ENCODE measurements at places on chromosomes 7 and 10.
A peak's percentile ranks its signal among the peaks of the same experiment; 100 is the strongest.

DNA sequence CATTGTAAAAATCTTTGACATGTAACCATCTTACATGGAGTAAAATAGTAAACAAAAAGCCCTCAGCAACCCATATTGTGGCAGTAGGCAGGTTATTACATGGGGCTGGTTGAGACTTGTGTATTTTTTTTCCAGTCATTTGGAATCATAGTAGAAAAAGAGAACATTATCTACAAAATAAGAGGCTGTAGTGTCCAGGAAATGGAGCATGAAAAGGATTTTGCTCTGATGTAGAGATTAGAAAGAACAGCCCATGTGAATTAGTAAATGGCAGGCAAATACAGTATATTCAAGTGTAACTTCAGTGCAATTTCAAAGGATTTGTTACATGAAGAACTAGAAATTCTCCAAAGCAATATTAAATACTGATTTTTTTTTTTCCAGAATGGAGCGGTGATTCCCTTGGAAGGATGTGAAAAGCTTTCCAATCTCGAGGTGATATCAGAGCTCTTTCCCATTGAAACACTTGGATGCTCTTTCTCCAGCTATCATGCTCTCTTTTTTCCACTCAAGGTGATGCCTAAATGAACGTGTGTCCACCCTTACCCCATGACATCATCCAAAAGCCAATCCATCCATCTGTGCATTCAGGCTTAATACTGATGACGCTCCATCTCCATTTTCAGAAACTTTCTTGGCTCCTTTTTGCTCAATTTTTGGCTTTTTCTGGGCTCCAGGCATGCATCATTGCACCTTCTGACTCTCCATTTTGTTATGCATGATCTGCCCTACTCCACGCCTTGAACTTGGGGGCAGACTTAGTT, 1034.7 kb downstream of the TYW1 start:
- no peak for DNase-seq

DNA sequence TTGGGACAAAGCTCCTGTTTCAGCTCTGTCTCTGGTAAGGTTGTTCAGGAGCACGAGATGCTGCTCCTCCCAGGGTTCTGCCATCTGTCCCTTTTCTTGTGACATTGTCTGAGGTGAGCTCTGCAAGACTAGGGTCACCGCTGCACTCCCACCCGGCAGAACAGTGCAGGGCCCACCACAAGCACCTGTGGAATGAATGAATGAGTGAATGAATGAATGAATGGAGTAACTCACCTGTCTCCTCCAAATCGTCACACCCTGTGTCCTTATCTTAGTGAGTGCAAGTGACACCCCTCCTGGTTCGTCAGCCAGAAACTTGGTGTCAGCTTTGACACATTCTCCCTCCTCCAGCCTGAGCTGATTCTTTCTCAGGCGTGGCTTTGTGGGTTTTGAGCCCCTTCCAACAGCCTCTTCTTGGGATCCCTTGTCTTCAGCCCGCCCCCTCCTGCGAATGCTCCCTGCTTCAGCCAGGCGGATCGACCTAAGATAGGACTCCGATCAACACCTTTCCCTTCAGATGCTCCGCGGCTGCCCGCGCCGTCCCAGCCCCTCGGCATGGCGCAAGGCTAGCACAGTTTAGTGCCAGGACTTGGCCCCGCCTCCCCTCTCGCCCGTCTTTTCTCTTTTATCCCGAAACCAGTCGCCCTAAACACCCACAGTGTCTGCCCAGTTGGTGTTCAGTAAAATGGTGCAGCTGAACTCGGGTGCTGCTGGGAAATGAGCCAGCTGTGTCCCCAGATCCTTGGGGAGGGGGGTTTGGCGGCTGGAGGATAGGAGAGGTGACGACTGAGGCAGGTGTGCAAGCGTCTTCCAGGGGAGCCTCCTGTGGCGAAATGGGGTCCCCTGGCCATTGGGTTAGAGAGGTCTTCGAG, 89.3 kb downstream of the BEND7 start:
- no peak for DNase-seq

DNA sequence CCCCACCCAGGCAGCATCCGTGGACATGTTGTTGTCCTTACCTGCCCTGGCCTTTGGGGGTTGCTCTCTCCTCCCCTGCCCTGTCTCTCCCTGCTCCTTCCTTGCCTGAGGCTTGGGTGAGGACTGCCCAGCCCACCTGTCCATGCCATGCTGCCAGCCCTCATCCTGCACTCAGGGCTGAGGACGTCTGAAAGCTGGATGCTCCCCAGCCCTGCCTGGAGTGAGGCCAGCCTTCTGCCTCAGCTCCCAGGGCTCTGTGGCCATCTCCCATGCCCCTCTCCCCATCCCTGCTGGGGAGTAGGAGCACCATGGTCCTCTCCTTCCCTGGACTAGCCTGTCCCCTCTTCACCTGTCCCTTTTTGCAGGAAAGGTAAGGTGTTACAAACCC, 68.4 kb downstream of the RAMP3 start:
- DNase-seq = no peak

DNA sequence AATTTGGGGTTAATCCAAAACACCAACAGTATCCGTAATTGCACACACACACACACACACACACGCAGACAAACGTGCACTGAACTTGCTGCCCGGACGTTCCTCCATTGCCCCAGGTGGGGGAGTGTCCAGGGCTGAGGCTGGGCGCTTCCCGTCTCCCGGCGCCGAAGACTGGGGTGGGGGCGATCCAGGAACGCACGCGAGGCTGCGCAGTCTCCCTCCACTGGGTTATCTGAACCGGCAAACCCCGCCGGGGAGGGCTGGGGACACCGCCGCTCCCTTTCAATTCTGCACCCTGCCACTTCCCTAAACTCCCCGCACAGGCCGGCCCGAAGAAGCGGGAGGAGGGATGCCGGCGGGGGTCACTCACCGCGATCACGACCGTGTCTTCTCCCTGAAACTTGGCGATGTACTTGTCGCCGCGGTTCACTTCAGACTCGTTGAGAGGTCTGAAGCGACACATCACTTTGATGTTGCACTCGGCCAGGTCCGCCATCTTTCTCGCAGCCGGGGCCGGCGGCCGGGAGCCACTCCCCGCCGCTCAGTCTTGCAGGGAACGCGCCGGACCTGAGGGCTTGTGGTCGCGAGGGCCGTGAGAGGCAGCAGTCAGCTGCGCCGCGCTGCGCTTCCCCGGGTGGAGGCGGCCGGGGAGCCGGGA, 618 bp downstream of the KIF5B start:
- peak; percentile 47 for DNase-seq

DNA sequence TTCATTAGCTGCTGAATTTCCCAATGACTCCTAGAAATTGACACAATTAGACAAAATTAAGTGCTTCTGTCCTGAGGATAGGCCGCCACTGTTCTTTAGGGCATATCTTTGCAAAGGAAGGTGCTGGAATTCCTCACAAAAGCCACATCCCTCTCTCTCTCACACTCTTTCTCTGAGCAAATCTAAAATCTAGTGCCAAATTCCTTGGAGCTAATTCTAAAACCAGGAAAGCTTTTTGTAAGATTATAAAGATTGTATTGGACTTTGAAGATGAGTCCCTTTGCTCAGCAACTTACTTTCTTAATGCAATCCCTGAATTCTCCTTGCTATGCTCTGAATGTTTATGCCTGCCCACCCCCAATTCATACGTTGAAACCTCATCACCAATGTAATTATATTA, 288.9 kb downstream of the KCNMA1 start:
- no peak for DNase-seq

DNA sequence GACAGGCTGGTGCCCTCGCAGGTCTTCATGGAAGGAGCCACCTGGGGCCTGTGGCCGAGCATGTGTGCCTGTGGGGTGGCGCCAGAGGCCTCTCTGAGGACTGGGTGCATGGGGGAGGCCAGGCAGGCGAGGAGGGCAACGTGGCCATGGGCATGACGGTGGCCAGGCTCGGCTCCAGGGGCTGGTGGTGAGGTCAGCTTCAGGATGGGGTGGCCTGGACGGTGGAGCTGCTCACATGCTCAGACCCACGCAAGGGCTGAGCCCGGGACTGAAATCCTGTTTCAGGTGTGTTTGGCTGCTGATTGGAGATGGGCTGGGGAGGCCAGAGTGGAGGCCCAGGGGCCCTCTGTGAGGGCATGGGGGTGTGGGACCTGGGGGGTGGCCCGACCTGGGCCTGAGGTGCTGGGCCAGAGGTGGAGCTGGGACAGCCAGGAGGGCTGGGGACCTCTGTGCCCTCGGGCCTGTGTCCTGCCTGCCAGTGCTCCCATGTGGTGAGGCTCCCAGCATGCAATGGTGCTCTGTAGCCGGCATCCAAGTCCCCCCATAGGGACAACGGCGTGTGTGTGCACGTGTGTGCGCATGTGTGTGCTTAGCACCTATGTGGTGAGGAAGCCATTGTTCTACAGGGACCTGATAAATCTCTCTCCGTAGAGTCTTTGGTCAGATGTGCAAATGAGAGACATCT, 71.1 kb downstream of the INPP5A start:
- no peak for DNase-seq

DNA sequence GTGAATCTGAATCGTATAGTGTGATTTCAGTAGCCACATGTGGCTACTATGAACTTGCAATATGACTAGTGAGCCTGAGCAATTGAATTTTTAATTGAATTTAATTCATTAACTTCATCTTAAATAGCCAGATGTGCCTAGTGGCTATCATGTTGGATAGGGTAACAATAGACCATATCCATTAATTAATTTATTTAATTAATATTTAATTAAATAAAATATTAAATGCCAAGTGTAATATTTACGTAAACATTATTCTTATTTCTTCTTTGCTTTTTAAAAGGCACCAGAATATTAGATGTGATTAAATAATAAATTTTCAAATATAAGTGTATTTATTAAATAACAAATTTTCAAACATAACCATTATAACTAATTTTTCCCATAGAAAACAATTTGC, 354.4 kb downstream of the PLXDC2 start:
- no peak for DNase-seq

- no peak for DNase-seq
Observed at GRCh38 chr10:97508342-97508741, 9.6 kb downstream of the UBTD1 start.

DNA sequence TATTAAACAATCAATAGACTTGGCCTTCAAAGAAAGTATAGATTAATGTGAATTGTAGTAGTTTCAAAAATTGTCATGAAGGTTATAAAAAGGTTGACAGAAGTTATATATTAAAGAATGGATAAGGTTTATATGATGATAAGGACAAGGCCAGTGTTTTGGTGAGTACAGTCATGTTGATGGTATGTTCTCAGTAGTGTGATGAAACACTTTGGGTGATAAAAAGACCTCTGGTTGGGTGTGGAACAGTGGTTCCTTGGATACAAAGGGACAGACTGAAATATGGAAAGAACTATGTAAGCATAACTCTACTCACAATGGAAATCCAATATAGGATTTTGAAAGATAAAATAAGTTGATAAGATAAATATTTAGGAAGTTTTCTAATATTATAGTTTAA, 866.3 kb downstream of the ANKRD7 start:
- no peak for DNase-seq

- DNase-seq = no peak
Observed at GRCh38 chr7:69808391-69808790, 210.1 kb downstream of the AUTS2 start.

GRCh38 chr7:150781103-150781502, 19.1 kb downstream of the TMEM176B start:
- no peak for DNase-seq

GRCh38 chr7:140640727-140641523, at the start of gene DENND2A:
TSS of gene DENND2A (minus strand) at chr7:140640813. CDS start at chr7:140602397, 38,416 bp downstream.
- DNase-seq = no peak

DNA sequence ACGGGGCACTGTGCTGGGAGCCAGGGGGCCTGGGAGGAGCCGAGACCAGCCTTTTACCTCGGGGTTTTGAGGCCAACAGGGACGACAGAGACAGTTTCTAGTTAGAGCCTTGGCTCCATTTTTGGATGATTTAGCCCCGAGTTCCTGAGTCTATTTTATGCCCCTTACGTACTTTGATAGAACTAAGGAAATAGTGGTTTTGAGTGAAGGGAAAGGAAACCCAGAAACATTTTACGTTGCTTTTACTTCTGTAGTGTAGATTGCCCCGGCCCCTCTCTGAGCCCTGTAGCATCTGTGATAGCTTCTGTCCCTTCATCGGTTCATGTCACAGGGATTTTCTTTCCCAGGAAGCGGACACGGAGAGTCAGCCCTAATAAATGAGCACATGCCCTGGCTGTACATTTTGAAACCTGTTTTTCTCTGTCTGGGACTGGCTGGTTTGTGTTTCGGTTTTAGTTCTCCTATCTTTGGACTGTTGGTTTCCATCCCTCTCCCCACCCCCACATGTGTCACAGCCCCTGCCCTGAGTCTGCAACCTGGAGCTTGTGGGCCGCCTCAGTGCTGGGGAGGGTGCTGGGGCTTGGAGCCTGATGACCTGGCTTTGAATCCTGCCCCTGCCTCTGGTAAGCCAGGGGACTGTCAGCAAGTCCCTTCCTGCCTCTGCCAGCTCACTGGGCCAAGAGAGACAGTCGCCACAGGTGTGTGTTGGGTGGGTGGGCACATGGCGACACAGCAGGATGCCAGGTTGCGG, 6.9 kb upstream of the ORAI2 start:
- DNase-seq = no peak

DNA sequence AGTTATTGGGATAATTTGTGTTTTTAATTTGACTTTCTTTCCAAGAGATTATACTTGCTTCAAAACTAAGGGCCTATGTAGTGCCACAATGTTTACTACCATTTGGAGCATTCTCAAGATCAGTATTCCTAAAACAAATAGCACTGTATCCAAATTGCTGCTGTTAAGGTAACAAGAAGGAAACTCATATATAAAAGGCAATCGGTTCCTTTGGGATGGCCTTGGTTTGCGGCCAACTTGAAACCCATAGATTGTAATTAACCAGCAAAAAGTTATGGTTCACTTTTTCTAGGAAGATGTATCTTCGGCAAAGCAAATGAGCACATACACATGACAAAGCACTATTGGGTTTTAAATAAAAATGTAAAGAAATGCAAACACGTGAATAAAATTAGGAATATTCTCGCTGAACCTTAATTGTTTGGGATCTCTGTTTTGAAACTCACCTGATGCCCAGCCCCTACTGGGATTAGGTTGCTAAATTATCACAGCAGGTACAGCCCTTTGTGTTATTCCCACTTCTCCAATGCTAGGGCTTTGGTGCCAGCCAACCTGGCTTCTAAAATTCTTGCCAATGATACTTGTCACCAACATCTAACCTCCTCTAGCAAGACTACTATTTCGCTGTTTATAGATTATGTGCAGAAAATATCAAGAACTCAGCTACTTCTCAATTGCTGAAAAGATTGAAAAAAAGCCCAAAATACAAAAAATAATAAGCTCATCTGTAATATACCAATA, 16.0 kb downstream of the CDNF start:
- DNase-seq = no peak

Measured in NK-92 treated with Interleukin-12 subunit alpha and Interleukin-12 subunit beta, amount 100 ng/mL, for 24 hours (cell line).